Caki2 (cell line): ENCODE measurements at places on chromosomes 2 and 18. TPM values are rescaled to one million over a fixed set of nuclear protein-coding genes. Genes with fewer than 3 reads are reported as not detected.

DNA sequence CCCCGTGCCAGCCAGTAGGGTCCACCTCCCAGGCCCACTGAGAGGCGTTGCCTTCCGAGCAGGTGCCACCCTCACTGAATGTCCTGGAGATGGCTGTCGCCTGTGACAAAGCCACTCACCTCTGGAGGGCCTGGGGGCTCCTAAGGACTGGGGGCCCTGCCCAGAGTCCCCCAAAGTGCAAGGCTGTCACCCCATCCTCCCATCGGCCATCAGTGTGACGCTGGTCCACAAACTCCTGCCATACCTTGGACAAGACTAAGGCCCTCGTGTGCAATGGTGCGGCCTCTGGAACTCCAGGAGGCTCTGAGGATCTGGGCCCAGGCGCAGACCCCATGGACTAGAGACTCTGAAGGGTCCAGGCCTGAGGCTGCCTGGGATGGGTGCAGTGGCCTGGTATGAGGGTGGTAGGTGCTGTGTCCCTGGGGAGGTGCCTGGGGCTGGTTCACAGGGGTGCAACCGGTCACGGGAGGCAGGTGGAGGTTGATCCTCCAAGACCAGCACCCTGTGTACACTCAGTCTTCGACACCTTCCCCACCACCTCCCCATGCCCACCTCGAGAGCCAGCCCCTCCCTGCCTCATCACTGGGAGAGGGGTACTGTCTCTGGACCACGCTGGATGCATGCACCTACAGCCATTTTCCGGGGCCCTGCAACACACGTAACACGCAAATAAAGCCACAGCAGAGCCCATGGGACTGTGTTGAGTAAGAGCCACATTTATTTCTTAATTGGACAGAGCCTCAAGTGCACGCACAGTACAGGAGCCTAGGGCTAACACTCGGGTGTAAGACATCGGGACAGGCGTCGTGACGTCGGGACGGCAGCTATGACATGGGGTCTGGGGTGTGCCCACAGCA is 21.6 kb downstream of the AQP12A start:
- no peak for DNase-seq

DNA sequence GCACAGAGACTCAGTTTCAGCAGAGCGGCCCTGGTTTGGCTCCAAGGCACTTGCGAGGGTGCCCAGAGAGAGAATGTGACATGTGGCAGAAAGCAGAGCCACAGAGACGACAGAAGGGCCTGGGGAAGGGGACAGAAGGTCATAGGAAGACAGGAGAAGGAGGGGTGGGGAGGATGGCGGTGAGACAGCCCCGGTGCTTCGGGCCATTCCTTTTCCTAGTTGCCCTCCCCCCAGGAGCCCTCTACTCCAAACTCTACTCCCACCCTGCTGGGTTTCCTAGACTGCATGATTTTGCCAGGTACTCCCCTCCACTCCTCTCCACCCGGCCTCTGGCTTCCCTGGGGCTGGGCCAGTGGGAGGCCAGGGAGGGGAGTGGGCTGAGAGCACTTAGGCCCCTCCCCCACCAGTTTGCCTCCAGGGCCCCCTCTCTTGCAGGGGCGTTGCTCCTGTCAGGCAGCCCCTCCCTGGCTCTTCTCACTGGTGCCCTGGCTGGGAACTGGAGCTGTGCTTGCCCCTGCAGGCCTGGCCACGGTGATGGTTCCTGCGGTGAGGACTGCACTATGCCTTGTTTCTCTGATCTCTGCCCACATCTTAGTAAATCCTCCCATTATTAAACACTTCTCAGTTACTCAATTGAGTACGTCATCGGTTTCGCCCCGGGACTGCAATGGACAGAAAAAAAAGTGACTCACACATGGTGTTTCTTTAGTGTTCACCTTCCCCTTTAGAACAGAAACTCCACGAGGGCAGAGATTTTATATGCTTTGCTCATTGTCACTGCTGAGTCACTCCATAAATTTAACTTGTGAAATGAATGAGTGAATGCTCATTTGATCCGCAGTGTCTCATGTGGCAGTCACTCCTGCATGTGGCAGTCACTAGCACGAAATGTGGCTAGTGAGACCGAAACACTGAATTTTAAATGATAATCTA is 58.7 kb upstream of the SP3 start:
- no peak for DNase-seq

GRCh38 chr2:30729031-30729430 is 78.2 kb downstream of the CAPN13 start:
- no peak for DNase-seq

- no peak for DNase-seq
These were observed 8.7 kb downstream of the TYMS start for GRCh38 chr18:666177-666576.

The LYPD6B gene
- not detected in 2 replicates for total RNA-seq

The CFAP65 gene
- not detected in 2 replicates for total RNA-seq

The ADCYAP1 gene
- not detected in 2 replicates for total RNA-seq

The NEU2 gene
- not detected in 2 replicates for total RNA-seq

The ZSWIM2 gene
- total RNA-seq, result not detected in 2 replicates
